Stimulated activated CD4-positive, alpha-beta T cell treated with anti-CD3 and anti-CD28 coated beads, TNF-alpha, amount 100 ng/mL, for 1 hour (primary cell): ENCODE measurements at places on chromosomes 1 and 21.

DNA sequence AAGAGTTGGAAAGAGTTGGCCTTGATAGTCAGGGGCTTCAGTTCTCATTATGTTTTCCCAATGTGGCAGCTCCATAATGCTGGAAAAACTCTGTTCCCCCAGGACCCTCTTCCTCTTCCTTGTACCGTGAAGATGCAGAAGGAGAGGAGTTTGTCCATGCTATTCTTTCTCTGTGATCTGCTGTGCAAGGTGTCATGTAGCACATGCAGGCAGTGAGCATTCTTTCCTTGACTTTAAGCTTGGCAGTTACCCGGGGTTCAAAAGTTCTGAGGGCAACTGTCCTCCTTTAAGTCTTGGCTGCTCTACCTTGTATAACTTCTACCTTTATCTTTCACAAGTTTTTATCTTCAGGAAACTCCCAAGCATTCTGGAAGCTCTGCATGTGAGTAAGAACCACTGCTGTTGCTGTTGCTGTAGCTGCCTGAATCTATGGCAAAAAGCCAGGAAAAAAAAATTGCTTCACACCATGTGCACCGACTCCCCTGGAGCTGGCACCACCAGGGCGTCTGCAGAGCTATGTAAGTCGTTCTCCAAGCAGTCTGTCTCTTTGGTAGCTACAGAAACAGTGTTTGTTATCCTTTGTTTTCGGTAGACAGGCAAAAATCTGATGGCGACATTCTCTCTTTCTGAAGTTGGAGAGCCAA, 42.7 kb upstream of the SLC16A1 start:
- DNase-seq, result no peak

- no peak for DNase-seq
Measured at GRCh38 chr1:1997576-1997975, 6.0 kb downstream of the CFAP74 start.

GRCh38 chr1:216686860-216687766, 36.1 kb downstream of the ESRRG start:
- no peak for DNase-seq

DNA sequence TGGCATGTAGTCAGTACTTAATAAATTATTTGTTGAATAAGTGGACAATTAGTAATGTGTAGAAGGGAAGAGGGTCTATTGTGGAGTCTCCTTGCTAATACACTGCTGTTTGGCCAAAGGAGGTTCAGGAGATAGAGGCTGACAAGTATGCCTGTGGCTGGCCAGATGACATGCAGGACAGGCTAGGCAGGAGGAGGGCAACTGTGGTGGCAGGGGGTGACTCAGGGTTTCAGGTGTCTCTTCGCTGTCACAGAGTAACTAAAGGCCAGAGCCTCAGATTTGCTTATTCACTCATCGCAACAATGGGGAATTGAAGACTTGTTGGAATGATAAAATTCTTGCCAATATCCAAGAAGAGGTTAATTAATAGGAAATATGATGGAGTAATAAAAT, 33.1 kb downstream of the THRAP3 start:
- no peak for DNase-seq

DNA sequence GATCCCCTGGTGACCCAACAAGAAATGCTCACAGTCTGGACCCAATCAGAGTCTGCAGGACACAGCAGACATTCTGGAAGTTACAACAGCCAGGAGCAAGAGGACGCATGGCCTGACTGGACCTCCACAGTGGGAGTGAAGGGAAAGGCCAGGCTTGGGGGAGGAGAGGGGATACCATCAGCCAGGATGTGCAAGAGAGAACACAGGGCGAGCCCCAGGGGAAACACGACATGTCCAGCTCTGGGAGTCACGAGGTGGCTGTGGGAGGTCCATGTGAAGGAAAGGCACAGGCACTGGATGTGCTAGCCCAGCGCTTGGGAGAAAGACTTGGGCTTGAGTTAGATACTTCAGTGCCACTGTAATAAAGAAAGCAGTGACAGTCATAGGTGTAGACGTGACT, 87.3 kb downstream of the HSF2BP start:
- no peak for DNase-seq
